ENCODE measurements at places on chromosomes 2 and 18. TPM values are rescaled to one million over a fixed set of nuclear protein-coding genes. Genes with fewer than 3 reads are reported as not detected.

- peak; percentile 80 for DNase-seq
Measured at GRCh38 chr18:55477499-55477859, 110.5 kb downstream of the TCF4 start.

DNA sequence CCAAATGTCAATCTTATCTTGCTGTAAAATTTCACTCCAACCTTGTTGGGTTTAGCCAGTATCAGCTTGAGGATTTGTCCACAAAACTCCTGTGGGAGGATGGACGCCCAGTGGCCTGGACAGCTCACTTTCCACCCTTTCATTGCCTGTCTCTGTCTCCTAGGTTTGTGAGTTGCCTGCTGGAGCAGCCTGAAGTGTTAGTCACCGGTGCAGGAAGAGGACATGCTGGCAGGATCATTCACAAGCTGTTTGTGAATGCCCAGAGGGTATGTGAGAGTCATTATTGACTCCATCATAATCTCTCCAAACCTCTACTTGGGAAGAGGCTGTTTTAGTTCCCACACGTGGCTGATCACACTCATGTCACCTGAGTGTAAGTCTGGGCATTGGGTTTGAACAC is 112.3 kb downstream of the RAB3GAP1 start:
- DNase-seq = no peak

DNA sequence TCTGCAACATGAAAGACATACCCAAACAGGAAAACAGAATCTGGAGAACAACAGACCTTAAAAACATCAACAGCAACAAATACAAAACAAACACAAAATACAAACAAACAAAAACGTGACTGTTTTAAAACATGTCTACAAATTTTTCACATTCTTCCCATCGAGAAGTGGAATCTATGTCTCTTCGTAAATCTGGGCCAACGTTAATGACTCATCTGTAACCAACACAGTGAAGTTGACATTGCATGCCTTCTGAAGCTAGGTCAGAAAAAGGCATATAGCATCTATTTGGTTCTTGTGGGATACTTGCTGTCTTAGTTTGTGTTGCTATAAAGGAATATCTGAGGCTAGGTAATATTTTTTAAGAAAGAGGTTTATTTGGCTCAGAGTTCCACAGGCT is 269.0 kb upstream of the FBXO11 start:
- DNase-seq = no peak

Gene ESPNL
- total RNA-seq = 0.26 TPM
